ENCODE measurements at places on chromosomes 2 and 18.

DNA sequence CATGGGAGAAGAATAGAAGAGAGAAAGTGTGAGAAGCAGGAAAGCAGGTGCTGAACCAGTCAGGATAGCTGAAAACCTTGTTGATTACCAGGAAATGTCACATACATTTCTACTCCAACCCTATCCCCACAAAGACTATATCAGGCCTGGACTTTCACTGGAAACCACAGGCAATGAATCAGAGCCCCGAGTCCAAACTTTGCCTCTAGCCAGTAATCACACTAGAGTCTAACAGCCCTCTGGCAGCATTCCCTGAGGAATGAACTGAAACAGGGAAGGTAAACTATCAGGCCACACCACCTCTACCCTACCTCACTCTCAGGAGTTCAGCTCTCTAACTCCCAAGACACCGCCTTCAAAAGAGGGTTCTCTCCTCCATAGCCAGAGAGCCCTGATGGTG lies 18.7 kb upstream of the IHH start:
- DNase-seq, result no peak

GRCh38 chr18:58095655-58096054 lies 51.6 kb downstream of the NEDD4L start:
- no peak for DNase-seq

- no peak for DNase-seq
Measured at GRCh38 chr2:129080715-129081476, 762.2 kb upstream of the HS6ST1 start.

DNA sequence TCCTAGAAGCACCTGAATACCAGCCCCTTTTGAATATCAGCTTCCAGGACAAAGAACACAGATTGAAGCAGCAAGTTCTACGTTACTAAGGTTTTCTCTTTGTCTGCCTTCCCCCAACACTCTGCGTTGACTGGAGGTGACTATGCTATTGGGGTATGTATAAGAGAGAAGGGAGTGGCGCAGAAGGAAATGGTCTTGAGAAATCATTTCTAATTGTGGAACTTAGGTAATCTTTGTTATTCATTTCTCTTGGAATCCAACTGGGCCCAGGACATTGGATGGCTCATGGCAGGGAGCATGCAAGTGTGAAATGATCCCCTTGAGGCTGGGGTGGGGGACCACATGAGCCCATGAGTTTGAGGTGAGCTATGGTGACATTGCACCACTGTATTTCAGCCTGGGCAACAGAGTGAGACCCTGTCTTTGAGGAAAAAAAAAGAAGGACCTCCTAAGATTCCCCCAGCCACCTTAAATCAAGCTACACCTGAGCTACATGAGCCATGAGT lies 29.7 kb downstream of the XDH start:
- no peak for DNase-seq

DNA sequence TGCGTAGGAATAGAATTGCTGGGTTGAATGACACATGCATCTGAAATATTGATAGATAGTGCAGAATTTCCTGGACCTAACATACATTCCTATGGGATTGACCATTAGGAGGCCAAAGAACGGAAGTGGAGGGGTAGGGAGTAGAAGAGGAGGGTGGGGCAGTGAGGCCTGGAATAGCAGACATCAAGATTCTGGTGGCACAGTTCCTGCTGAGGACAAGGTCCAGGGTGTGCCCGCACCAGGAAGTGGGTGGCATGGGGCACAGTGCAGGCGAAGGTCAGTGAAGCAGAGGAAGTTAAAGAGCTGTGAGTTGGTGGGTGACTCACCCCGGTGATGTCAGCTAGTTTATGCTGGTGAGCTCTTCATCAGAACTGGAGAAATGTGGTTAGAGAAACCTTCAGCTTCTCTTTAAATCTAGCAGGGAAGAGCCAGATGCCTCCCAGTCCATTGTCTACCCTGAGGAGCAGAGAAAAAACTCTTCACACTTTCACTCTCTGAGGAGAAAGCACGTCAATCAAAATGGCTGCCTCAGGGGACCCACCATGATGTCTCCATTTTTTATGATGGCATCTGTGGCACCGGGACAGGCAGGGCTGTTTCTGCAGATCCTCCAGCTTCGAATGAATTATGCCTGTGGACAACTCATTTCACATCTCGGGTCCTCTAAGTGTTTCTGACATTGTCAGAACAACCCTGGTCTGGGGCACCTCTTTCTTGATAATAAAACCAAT lies 55.9 kb upstream of the CTLA4 start:
- DNase-seq, result no peak

- DNase-seq, result no peak
Measured at GRCh38 chr18:28123401-28124030, 53.4 kb downstream of the CDH2 start.

DNA sequence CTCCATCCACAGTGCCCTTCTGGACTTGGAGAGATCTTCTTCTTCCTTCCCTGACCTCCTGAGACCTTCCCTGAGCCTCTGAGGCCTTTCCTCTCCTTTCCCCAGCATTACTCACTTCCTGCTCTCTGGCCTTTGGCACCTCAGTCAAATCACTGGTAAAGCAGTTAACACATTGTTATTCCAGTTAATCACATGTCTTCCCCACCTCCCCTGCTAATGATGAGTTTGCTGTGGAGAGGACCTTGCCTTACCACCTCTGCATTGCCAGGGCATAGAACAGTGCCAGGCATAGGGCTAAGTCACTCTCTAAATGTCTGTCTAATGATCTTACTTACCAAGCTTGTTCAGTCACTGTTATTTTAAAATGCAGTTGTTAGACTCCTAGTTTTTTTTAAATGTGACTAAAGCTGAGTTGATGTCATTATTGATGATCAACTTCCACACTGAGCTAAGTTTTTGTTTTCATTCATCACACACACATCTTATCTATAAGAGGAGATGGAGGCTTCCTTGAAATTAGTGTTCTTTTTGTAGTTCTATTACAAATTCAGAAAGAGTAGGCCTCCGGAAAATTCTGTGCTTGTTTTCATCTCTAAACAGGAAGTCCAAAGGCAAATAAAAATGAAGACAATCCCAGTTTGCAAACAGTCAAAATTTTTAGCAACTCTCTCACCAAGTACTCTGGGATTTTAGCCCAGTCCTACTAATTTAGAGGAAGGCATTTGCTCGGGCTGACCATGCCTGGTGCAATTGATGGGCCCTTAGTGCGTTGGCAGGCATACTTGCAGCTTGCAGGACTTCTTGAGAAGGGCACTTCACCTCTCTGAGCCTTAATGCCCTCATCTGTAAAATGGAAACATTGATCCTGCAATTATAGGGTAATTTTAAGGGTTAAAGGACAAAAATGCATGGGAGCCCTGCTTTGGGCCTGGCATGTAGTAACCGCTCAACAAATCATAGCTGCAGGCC lies 113.7 kb upstream of the SPRED2 start:
- DNase-seq, result no peak

DNA sequence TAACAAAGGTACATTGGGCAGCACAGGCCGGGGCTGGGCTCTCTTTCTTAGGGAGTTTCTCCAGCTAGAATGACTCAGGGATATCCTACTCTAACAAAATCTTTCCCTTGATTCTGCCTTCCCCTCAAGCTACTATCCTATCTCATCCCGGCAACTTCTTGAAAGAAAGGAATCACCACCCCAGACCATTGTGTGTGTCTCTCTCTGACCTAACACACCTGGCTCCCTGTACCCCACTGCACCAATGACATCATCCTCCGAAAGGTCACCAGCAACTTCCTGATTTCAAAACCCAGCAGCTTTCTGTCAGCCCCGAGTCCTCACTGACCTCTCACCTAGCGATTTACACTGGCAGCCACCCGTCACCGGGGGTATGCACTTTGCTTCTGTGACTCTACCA lies 72.1 kb upstream of the MAP4K4 start:
- no peak for DNase-seq

DNA sequence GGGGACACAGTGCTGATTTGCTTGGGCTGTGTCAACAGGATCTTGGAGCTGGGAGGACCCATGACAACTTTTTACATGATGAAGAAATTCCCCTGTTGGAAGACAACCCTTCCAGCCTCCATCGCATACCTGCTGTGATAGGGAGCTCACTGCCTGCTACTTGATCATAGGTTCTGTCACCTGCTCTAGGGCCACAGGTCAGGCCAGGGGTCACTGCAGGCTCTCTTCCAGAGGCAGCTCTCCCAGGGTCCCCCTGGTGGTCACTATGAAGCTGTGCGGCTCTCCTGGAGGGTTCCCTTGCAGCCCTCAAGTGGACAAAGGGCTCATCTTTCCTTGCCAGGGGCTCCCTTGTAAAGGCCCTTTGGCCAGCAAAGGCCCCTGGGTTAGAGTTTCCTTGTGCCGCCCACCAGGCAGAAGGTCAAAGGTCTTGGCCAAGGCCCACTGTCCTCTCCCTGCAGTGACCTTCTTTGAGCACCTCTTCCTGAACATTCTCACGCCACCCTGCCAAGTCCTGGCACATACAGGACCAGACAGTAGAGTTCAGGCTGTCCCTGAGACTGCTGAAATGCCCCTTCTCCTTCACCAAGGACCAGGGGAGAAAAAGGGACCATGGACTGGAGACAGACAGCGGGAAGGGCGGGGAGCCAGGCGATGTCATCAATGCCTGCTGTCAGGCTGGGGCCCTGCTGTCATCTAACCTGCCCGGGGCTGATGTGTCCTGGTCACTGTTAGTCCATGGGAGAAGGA lies 345.1 kb downstream of the DYSF start:
- DNase-seq, result no peak

DNA sequence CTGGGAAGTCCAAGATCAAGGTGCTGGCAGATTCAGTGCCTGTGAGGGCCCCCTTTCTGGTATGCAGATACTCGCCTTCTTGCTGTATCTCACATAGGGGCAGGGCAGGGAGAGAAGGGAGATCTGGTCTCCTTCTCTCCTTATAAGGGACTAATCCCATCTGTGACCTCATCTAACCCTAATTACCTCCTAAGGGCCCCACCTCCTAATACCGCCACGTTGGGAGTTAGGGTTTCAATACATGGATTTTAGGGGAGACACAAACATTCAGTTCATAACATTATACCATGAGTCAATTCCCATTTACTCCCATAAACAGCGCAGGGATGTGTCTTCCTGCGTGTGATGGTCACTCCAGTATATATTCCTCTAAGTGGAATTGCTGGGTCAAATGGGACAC lies 73.8 kb upstream of the TXNDC2 start:
- DNase-seq, result no peak

- no peak for DNase-seq
Measured at GRCh38 chr2:10424916-10425505, 23.1 kb downstream of the ODC1 start.

GRCh38 chr2:43458014-43458628 lies 137.7 kb downstream of the THADA start:
- DNase-seq, result no peak

DNA sequence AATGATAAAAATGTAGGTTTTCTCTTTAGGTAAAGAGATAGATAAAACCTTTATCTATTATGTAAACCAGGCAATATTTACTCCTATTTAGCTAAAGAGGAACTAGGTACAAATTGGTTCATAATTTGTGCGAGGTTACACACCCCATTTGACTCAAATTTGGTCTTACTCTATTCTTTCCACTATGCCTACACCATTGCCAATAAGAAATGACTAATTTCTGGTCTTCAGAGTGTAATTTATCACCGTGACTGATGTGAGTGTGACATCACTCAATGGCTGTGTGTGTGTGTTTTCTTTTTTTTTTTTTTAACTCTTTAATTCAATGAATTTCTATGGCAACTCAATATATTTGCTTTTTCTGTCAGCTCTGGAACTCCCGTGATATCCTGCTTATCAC lies 955.8 kb downstream of the TDRD15 start:
- no peak for DNase-seq

DNA sequence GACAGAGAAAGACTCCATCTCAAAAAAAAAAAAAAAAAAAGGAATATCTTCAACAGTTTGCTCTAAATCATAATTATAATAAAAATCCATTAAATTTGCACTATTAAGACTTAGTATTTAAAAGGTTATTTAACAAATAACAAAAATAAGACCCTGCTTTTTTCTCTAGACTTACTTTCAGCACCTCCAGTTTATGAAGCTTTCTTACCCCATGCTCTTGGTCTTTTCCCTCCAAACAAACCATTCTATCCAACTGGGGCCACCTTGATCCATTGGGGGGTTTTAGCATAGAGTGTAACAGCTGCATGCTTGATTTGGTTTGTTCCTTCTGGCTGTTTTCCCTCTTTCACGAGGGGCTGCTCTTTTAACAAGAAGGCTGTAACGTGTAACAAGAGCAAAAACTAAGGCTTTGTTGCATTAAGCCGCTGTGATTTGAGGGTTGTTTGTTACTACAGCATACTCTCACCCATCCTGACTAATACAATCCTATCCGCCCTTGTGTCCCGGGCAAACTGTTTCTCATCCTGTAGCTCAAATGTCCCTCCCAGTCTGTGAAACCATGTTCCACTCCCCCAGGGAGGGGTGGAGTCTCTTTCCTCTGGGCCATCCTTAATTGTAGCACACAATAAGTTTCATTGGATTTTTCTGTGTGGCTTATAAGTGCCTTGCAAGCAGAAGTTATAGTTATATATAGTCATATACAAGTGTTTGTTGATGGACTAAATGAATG lies 9.6 kb upstream of the MYCN start:
- no peak for DNase-seq

DNA sequence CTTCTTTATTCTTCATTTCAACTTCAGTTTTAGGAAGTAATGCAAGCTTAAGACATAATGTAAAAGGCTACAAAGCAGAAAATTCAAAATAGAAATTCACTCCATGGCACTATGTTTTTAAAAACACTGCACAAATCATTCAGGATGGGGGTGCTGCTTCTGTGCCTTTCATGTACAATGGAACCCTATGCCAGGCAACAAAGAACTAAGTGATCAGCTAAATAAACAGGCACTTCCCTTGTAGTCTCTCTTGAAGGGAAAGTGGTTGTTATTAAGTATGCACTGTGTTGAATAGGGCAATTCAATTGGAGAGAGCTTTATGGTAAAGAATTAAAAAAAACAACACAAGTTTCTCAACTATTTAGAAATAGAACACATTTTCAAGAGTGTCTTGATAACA lies 10.9 kb upstream of the ERBB4 start:
- no peak for DNase-seq

DNA sequence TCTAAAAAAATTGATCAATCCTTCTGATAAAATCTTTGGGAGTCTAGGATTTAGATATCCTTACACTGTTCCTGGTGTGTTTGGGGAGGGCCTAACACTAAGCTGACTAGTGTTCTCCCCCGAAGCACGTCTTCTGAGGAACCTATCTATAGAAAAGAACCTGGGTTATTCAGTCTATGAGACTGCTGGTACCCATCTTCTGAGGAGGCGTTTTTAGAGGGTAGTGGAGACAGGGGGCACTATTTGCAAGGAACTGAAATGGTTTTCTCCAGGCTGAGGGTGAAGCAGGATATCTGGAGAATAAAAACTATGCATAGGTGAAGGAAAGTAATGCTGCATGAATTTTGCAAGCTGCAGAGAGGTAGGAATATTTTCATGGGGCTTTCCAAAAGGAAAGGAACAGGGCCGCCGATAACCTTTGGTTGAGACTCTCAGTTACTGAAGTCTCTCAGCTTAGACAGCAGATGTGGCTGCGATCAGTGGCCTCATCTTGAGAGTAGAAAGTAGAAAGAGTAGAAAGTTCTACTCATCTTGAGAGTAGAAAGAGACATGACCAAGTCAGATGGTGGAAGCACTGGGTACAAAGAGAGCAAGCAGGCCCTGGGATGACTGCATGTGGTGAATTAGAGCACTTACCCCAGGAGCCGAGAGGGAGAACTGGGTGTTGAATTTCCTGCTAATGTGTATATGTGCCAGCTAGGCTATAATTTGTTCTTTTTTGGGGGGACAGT lies 31.8 kb upstream of the KCNE4 start:
- no peak for DNase-seq
